Stimulated activated CD8-positive, alpha-beta memory T cell treated with anti-CD3 and anti-CD28 coated beads, Interleukin-7, amount 100 ng/mL, for 1 hour (primary cell): ENCODE measurements at places on chromosomes 13 and 19.

DNA sequence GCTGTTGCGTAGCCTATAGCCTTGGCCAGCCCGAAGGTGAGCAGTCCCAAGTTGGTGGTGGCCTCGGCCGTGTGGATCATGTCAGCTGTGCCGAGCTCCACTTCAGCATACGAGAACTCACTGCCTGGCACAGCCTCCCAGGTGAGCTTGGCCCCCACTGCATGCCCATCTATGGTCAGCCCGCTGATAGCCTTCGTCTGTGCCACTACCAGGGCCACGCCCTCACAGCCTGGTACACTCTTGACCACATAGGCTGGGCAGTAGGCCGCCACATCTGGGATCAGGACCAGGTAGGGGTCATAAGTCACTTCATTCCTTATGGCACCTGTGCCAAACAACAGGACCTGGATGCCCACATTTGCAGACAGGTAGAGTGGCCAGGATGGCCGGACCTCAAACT, 7.4 kb downstream of the FCGBP start:
- DNase-seq, result no peak

DNA sequence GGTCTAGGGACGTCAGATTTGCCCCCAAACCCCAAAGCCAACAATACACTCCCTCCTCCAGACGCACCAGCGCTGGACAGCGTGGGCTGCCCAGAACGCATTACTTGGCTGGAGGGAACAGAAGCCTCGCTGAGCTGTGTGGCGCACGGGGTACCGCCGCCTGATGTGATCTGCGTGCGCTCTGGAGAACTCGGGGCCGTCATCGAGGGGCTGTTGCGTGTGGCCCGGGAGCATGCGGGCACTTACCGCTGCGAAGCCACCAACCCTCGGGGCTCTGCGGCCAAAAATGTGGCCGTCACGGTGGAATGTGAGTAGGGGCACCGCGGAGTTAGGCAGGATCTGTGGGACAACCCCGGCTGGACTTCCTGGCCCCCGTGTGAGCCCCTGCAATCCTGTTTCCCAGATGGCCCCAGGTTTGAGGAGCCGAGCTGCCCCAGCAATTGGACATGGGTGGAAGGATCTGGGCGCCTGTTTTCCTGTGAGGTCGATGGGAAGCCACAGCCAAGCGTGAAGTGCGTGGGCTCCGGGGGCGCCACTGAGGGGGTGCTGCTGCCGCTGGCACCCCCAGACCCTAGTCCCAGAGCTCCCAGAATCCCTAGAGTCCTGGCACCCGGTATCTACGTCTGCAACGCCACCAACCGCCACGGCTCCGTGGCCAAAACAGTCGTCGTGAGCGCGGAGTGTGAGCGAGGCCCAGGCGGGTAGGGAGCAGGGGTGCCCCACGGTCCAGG, 4.0 kb downstream of the ICAM5 start:
- DNase-seq, result no peak

DNA sequence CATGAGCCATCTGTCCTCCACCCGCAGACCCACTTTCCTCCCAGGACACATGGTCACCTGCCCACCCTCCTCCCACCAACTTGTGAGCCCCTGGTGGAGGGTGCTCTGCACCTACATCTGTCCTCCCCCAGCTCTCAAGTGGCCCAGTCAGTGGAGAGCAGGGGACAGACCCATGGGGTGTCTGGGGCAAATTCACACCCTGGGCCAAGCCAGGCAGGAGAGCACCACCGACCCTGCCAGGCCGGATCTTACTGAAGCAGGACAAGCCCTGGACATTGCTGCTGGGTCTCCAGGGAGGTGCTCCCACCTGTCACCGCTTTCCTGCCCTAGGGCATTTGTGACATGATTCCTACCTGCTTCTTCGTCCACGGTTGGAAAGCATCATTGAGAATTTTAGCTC, 221.6 kb downstream of the TUBA3C start:
- no peak for DNase-seq

DNA sequence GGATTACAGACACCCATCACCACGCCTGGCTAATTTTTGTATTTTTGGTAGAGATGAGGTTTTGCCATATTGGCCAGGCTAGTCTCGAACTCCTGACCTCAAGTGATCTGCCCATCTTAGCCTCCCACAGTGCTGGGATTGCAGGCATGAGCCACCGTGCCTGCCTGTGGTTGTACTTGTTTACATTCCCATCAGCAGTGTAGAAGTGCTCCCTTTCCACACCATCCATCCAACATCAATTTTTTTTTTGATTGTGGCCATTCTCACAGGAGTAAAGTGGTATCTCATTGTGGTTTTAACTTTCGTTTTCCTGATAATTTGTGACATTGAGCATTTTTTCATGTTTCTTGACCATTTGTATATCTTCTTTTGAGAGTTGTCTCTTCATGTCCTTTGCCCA, 1019.4 kb upstream of the SLC10A2 start:
- no peak for DNase-seq

- DNase-seq, result no peak
Observed at GRCh38 chr13:75581874-75582640, 32.5 kb downstream of the UCHL3 start.

DNA sequence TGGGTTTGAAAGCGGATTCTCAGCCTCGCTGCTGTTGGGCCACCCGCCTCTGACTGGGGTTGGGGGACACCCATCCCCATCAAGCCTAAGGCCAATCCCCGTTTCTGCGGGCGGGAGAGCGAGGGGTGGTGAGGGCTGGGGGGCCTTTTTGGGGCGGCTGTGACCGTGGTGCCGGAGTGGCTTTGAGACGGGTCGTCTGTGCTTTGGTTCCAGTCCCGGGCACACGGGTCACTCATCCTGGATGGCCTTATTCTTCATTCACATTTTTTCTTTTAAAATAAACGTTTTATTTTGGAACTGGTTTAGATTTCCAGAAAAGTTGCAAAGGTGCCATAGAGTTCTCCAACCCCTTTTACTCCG, 1.6 kb downstream of the ZNRF4 start:
- DNase-seq, result no peak

DNA sequence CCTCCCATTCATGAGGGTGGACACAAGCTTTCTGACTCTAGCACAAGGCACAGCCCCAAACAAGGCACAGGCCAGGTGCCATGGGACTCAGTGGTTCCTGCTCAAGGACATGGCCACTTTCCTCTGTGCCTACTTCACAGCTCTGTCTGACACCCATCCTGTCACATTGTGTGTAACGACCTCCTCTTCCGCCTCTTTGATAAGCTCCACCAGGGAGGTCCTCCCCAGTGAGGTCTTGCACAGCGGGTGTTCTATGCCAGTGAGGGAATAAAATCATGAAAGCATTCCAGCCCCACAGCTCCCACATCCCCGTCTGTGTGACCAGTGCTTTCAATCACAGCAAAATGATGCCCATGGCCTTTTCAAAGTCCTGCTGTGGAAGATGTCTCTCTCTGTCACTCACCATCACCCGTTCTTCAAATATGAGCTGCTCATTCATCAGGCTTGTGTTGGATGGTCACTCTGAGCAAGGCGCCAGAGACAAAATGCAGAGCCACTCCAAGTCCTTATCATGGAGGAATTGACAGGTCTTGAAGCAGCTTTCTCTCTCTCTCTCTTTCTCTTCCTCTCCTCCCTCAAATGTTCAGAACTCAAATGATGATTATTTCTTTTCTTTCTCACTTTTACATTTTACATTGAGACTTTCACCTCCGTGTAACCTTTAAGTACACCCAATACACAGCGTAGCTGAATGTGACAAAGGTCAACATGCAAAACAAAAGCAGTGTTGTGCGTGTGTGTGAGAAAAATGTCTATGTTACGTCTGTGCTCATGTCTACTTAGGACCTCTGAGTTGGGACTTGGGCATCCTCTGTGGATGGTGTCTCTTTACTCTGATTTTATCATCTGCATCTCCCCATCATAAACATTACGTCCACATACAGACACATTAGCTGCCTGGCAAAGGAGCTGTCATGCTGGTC, 8.0 kb upstream of the SPATA13 start:
- no peak for DNase-seq
